ENCODE measurements at places on chromosomes 1 and 21.

- peak; percentile 12 for DNase-seq
Observed at GRCh38 chr1:55378582-55378981, 163.4 kb upstream of the USP24 start.

DNA sequence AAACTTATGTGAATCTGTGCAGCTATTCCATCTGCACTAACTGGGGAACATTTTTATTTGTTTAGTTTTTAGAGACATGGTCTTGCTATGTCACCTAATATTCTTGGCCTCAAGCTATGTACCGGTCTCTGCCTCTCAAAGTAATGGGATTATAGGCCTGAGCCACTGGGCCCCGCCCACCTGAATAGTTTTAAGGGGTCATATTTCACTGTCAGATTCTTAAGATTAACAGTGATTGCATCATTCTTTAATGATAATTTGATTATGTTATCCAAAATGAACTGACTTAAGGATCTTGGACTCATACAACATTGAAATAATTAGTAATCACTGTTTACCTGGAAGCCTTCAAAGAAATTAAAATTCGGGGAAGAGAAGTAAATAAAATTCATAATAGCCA lies 12.6 kb upstream of the KLF18 start:
- no peak for DNase-seq

- no peak for DNase-seq
Observed at GRCh38 chr1:87760155-87760554, 431.5 kb downstream of the LMO4 start.

- DNase-seq = no peak
Observed at GRCh38 chr1:238895911-238896310, 490.5 kb upstream of the CHRM3 start.
